ENCODE measurements at places on chromosomes 12 and 14. TPM values are rescaled to one million over a fixed set of nuclear protein-coding genes. Genes with fewer than 3 reads are reported as not detected.

GRCh38 chr12:25884024-25884919 is 74.2 kb upstream of the RASSF8 start:
- no peaks in the 10 kb centered on the region for H3K4me1 ChIP-seq
- DNase-seq = no peak
- H3K4me3 ChIP-seq = no peak overlapping the region

DNAJC22 gene
- 0.19 TPM for total RNA-seq

- DNase-seq = no peak
- peaks cover 11% of the 10 kb centered on the region for H3K27me3 ChIP-seq
- H3K4me1 ChIP-seq = peaks cover 8% of the 10 kb centered on the region
- no peak overlapping the region for H3K27ac ChIP-seq
Observed at GRCh38 chr14:71183876-71184689, 276.8 kb downstream of the PCNX1 start.

GRCh38 chr12:12327802-12328201 is 22.2 kb downstream of the MANSC1 start:
- no peak overlapping the region for H3K27ac ChIP-seq
- H3K27me3 ChIP-seq = no peaks in the 10 kb centered on the region
- H3K36me3 ChIP-seq = no peaks in the 10 kb centered on the region
- peak; percentile 34 for DNase-seq
- H3K4me3 ChIP-seq = no peak overlapping the region

GPN3 gene
- 31.8 TPM for total RNA-seq

GRCh38 chr12:10131111-10131690 is 1.2 kb upstream of the CLEC7A start:
- H3K4me1 ChIP-seq = no peaks in the 10 kb centered on the region
- H3K4me3 ChIP-seq = no peak overlapping the region
- H3K36me3 ChIP-seq = peaks cover 5% of the 10 kb centered on the region
- DNase-seq = no peak
- no peak overlapping the region for H3K27ac ChIP-seq

Measured in heart right ventricle (tissue), 16 donors.